Epithelial cell of proximal tubule (primary cell): ENCODE measurements at places on chromosomes 2 and 18.

DNA sequence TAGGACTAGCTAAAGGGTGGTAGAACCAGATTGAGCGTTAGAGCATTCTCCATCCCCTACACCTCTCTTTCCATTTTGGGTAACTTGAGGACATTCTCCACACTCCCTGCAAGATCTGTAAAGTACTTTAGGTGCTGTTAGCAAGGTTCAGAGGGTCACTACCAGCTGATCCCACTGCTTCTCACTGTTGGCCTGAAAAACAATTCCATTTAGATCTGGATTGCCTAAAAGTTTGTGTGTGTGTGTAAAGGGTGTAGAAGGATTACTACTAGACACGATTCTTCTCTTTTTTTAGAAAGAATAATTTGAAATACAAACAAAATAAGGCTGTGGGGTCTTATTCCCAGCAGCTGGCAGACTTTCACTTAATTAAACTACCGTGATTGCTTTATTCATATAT lies 95.1 kb upstream of the TMEM178A start:
- DNase-seq, result no peak

- DNase-seq, result no peak
Observed at GRCh38 chr18:50969448-50969847, 1.6 kb downstream of the ELAC1 start.

DNA sequence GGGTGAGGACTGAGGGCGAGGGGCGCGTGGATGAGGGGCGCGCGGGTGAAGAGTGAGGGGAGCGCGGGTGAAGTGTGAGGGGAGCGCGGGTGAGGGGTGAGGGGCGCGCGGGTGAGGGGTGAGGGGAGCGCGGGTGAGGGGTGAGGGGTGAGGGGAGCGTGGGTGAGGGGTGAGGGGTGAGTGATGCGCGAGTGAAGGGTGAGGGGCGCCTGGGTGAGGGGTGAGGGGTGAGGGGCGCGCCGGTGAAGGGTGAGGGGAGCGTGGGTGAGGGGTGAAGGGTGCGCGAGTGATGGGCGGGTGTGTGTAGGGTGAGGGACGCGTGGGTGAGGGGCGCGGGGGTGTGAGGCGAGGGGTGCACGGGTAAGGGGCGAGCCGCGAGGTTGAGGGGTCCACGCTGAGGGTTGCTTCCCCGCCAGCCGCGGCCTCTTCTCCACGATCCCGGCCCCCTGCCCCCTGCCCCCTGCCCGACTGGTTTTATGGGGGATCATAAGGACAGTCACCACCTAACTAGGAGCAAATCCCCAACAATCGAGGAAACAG lies 1.1 kb upstream of the SLC66A2 start:
- DNase-seq, result no peak

- DNase-seq, result no peak
Observed at GRCh38 chr2:233031556-233032500, 644 bp upstream of the NEU2 start.
